ENCODE measurements at places on chromosomes 11 and 22.

DNA sequence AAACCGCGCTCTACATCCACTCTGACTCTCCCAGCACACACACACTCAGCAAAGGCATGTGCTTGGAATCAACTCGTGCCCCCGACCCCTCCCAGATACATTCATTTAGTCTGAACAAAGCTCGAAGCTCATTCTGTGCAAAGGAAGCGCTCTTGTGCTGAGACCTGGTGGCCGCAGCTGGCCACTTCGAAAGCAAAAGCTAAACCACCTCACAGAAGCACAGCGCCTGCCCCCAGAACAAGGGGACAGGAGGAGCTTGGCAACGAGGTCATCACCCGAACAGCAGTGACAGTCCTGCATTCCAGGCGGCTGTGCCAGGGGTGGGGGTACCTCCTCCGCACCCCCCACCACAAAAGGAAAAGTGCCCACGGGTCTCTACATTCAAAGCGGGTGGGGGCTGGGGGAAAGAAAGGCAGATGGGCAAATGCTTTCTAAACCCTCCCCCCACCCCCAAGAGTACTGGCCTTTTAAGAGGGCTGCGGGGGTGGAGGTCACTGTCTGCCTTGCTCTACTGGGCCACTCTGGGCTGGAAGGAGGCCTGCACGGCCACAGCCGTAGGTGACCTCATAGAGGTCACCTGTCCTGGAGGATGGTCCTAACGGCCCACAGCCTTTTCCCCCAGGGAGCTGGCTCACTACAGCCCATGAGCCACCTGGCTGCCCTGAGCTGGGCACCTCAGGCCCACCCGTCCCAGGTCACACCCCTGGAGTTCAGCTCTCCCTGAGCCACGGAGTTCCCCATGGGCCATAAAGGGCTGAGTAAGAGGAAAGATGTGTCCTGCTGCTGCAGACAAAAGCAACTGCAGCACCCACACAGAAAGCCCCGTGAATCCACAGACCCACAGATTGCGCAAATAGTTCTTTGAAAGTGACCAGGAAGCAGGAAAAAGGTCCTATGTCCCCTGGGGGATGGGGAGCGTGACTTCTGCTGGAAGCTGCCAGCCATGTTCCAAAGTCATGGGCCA lies 21.3 kb downstream of the CBX7 start:
- DNase-seq = no peak

DNA sequence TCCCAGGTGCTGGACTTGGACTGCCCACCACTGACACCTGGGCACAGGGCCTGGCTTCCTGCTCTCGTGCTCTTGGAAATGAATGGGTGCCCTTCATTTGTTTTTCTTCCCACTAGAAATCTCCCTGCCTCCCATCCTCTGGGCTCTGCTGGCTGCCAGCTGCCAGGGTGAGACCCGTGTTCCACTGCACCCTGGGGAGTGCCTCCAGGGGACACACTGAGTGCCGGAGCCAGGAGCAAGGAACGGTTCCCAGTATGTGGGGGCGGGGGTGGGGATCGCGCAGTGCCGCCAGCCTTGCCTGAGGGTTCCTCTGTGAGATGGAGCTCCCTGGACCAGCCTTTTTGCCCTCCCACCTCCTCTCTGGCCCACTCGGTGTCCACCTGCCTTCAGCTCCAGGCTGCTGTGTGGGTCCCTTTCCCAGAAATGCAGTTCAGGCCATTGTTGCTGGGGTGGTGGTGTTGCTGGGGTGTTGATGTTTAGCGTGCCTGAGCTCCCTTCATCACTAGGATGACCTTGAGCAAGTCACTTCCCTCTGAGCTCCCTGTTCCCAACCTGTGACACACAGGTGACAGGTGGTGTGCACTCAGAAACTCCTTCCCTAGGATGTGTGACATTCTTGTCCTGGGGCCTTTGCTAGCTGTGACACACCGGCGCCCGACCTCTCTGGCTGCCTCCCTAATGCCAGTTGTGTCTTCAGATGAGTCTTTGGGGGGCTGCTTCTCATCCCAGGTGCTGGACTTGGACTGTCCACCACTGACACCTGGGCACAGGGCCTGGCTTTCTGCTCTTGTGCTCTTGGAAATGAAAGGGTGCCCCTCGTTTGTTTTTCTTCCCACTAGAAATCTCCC lies 72.1 kb downstream of the MED15 start:
- no peak for DNase-seq

DNA sequence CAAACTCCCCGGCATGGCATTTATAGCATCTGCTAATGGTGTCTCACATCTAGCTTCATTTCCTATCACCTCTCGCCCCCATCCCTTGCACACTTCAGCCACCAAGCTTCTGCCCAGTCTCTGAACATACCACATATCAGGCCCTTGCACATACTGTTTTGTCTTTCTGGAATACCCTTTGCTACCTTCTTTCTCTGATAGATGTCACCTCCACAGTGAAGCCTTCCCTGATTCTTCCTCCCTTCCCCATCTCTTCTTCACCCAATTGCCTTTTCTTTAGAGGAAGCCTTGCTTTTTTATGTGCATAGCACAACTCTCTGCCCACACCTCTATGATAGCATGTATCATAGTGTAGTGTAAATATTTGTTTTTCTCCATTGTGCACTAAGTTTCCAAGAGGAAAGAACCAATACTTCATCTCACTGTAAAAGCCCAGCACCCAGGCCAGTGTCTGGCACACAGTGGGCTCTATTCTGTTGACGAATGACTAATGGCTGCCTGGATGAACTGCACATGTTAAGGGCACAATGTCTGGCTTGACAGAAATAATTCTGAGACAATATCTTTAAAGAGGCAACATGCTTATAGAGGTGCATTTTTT lies 27.8 kb downstream of the P4HA3 start:
- DNase-seq = no peak

- no peak for DNase-seq
Measured at GRCh38 chr11:47183969-47184368, 2.3 kb downstream of the PACSIN3 start.

DNA sequence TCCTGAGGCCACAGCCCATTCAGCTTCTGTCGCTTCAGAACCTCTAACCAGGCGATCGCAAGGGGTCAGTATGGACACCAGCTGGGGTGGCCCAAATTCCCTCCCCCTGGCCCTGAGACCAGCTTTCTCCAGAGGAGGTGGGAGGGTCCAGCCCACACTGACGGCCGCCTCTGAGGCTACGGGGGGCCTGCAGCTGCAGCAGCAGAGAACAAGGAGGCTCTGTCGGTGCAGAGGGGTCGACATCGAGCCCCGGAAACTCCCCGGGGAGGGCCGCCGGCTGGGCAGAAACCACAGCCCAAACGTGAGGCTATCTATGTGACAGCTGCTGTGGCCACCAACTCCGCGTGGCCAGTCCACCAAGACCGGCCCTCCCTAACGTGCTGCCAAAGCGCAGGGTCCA lies 40.8 kb downstream of the ELFN2 start:
- no peak for DNase-seq

DNA sequence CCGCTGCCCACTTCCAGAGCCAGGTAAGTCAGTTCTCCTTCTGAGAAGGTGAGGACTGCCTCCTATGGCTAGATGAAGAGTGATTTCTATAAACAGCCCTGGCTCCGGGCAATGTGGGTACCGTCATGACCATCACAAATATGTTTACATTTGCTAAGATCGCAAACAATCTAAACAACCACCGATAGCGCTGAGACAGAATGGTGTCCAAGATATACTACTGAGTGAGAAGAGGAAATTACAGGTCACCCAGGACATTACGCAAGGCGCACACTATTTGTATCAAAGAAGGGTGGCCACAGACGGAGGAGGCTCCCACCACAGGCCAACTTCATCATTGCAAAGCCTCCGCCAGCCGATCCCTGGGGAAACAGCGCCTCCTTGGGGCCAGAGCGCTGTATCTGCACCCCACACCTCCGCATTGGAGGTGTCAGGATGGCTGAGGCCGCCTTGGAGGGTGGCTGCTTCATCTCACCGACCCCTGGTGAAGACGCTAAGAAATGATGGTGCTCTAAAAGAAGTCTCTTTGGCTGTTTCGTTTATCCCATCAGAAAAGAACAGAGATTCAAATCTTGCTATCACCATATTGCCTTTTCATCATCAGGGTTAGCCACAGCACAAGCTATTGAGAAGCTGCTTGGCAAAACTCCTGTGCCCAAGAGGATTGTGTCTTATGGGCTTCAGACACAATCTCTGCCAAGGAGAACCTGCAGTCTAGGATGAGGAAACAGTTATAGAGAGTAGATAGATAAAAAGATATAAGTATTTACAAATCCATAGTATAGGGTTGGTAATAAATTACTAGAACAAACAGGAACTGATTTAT lies 12.3 kb upstream of the ASRGL1 start:
- DNase-seq = peak; percentile 43

- no peak for DNase-seq
Measured at GRCh38 chr22:35476341-35476740, 64.3 kb upstream of the RASD2 start.

- DNase-seq = peak; percentile 35
Measured at GRCh38 chr11:68213135-68213515, at the start of gene KMT5B. Gene KMT5B (minus strand): TSS chr11:68213296. CDS start chr11:68190076, 23,220 bp downstream.

DNA sequence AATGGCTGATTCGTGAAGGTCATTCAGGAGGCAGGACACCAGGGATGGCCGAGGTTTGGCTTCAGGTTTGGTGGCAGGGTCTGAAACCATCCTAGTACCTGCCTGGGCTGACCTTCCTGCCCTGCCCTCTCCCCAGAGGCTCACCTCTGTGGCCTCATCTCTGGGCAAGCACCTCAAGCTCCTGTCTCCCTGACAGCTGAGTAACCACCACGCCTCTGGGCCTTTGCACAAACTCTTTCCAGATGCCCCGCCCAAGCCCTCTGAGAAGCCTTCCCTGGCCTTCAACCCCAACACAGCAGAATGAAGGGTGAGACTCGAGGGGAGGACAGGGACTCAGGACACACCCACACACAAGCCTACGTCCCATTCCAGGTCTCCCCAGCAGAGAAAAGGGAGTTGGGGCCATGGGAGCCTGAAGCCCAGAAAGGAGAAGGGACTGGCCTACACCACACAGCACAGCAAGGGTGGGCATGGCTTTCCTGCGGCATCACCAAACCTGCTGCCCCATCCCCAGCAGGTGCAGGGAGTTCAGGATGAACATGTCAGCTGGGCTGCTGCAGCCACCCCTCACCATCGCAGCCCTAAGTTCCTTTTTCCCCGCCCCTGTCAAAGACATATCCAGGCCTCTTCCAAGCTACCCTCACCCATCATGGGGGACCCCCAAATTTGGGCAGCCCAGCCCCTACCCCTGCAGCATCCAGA lies 2.4 kb downstream of the SHISA8 start:
- DNase-seq = no peak

- no peak for DNase-seq
Measured at GRCh38 chr11:66854231-66854661, 2.6 kb upstream of the LRFN4 start.

DNA sequence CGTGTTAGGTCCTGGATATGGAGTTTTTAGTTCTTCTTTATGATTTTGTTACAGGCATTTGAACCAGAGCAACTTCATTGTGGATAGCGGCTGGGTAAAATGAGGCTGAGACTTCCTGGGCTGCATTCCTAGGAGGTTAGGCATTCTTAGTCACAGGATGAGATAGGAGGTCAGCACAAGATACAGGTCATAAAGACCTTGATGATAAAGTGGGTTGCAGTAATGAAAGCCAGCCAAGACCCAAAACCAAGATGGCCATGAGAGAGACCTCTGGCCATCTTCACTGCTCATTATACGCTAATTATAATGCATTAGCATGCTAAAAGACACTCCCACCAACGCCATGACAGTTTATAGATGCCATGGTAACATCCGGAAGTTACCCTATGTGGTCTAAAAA lies 23.4 kb upstream of the CLMP start:
- no peak for DNase-seq

DNA sequence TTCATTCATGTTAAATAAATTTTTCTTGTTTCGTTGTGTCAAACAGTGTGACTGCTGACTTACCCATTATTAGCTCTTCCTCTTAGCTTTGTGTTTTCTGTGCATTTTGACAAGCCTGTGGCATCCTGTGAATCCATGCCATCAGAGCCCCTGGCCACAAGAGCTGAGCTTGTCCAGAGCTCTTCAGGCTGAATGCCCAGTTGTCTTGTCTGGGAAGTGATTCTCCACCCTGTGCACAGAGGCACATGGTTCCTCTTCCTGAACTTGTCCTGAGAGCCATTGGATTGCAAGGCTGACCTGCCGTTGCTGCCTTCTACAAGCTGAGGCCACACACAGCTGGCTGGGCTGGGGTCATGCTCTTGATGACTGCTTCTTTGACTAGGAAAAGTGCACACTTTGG lies 64.1 kb downstream of the PPP6R3 start:
- no peak for DNase-seq

DNA sequence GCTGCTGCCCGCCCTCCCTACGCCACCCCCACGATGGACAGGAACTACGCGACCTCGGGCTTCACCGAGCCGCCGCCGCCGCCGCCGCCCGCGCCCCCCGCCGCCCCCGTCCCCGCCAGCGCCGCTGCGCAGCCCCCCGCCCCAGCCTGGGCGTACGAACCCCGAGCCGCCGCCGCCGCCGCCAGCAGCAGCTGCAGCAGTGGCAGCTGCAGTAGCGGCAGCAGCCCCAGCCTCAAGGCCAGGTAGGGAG lies 407 bp downstream of the QSER1 start:
- DNase-seq = no peak

- no peak for DNase-seq
Measured at GRCh38 chr22:32880505-32880892, 79.0 kb downstream of the TIMP3 start.

DNA sequence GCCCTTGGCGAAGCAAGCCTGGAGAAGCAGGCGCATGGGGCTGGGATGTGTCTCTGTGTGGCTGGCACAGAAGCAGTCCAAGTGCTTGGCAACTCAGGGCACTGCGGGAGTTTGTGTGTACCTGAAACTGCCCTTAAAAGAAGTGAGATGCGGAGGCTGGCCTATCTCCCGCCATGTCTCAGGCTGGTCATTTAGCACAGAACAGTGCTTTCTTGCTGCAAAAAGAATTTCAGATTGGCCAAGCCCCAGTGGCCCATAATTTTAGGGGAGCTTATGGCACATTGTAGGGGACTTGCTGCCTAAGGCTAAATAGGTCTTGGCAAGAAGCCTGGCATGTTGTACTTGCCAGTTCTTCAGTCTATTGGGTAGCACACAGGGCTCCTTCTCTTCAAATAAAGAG lies 16.4 kb downstream of the EHF start:
- DNase-seq = no peak

GRCh38 chr11:9568854-9569587 lies 4.4 kb upstream of the WEE1 start:
- DNase-seq = no peak

GRCh38 chr11:110778343-110778742 lies 66.1 kb upstream of the ARHGAP20 start:
- no peak for DNase-seq

GRCh38 chr11:117805045-117805444 lies 8.0 kb upstream of the DSCAML1 start:
- no peak for DNase-seq

- no peak for DNase-seq
Measured at GRCh38 chr11:68052137-68052873, 13.5 kb downstream of the TCIRG1 start.

DNA sequence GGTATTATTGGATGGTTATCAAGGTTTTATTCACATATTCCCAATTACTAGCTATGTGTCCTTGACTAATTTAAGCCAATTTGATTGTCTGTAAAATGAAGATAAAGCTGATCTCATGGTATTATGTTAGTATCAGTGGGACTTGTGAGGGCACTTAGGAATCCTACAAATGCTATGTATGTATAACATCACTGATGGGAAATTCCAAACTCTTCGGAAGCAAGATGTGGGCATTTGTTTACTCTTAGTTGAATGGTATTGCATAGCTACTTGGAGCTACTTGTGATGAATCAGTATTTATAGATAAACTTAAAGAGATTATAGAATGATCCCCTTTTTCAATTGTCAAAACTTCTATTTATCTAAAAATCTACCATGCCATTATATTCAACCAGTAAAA lies 239.9 kb downstream of the CNTN5 start:
- no peak for DNase-seq

GRCh38 chr11:64219354-64219684 lies 6.7 kb downstream of the TRPT1 start:
- DNase-seq = no peak

- no peak for DNase-seq
Measured at GRCh38 chr11:117997823-117998579, 11.8 kb downstream of the IL10RA start.
